NCI-H226 (cell line): ENCODE measurements at places on chromosomes 4 and X.

DNA sequence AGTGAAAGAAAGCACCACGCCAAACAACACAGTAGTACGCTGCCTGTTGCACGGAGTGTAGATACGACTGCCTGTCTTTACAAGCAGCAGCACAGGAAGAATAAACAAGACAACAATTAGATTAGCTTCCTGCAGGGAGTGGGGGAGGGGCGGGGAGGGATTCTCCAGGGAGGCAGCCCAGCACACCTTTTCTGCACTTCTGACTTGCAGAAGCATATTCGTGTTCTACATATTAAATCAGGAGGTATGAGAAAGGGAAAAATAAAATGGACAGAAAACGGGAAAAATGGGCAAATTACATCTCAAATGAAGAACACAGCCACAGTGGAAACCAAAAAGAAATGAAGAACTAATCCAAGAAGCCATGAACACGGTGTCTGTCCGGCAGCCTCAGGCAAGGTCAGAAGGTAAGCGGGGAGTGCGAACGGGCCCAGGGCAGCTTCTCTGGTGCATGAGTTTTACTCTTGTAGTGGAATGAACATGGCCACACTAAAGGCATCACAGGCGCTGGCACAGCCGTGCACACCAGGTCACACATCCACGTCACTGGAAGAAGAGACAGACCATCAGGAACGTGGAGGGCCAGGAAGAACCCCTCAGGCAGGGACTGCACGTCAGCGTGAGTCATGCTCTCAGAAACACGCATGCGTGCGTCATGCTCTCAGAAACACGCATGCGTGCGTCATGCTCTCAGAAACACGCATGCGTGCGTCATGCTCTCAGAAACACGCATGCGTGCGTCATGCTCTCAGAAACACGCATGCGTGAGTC, 20.1 kb upstream of the ADRA2C start:
- DNase-seq: no peak

GRCh38 chr4:22593933-22594332, 78.1 kb upstream of the ADGRA3 start:
- DNase-seq: no peak

- DNase-seq: no peak
These were observed 68.9 kb downstream of the HTRA3 start for GRCh38 chr4:8338351-8338961.

DNA sequence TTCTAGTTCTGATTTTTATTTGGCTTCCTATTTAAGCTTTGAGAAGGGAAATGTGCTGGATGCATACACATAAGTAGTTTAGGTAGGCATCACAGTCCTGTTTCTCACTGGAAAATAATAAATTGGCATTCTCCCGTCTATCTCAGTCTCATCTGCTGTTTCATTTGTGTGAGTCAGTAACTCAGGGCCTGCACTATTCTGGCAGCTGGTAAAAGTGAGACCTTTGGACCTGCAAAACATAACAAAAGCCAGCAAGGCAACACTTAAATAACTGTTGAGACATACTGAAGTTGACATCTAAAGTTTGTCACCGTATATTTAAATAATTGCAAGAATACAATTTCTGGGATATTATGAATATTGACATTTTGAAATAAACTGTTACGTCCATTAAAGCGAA, 8.6 kb upstream of the UBQLN2 start:
- no peak for DNase-seq

GRCh38 chr4:41969671-41970070, 11.9 kb upstream of the DCAF4L1 start:
- DNase-seq: no peak

- peak; percentile 39 for DNase-seq
These were observed at the start of gene NUDT6 for GRCh38 chr4:122921971-122922876. TSS of gene NUDT6 (minus strand) at chr4:122922597. CDS start at chr4:122922572, 25 bp downstream.

GRCh38 chr4:13626492-13627177, 890 bp downstream of the BOD1L1 start:
- DNase-seq: no peak

DNA sequence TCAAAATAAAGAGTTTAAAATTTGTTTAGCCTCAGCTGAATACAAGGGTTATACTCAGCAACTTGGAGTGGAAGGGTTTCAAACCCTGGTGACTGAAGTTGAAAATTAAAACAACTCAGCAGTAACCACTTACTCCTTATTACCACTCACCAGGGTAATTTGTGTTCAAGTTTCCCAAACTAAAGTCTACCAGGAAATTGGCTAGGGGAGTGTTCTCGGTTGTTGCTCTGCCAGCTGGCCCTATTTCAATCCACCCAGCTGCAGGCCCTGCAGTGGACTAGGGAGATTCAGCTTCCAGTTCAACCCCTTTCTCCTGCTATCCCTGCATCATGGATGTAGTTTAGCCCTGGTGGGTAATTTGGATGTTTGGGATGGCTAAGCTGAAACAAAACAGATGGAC, 37.8 kb upstream of the EXOC1L start:
- DNase-seq: no peak
